ENCODE measurements at places on chromosomes 2 and 18.

- no peak for DNase-seq
Measured at GRCh38 chr2:198852248-198852647, 605.5 kb downstream of the SATB2 start.

- DNase-seq = no peak
Measured at GRCh38 chr2:100793982-100794381, 26.0 kb upstream of the NPAS2 start.

DNA sequence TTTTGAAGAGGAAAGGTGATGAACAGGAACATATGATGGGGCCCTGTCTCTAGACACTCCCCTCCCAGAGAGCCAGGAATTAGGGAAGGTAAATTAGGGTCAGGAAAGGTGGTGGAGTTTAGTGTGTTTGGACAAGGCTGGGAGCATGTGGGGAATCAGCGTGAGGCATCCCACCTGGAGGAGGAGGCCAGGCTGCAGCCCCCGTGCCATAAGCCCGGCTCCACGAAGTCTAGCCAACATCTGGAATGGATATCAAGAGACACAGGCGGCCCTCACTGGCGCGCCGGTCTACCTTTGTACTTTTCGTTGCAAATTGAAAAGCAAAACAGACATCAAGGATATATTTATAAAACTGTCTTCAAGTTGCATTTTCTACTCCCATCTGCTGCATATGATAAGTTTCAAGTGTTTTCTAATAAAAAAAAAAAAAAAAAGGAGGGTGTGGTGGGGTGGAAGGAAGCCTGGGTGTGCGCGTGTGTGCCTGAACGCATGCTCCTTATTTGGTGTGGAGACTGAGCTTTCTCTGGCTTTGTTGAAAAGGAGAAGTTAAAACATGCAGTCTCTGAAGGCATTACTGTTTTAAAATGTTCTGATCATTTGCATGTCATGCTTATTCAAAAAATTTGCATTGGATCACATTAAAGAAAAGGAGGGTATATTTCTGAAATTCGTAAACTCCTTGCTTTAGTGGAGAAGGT, 546.7 kb upstream of the ID2 start:
- no peak for DNase-seq

GRCh38 chr2:15040429-15041084, 408.0 kb downstream of the LRATD1 start:
- DNase-seq = no peak

- no peak for DNase-seq
Measured at GRCh38 chr2:104406261-104406726, 447.6 kb upstream of the POU3F3 start.

DNA sequence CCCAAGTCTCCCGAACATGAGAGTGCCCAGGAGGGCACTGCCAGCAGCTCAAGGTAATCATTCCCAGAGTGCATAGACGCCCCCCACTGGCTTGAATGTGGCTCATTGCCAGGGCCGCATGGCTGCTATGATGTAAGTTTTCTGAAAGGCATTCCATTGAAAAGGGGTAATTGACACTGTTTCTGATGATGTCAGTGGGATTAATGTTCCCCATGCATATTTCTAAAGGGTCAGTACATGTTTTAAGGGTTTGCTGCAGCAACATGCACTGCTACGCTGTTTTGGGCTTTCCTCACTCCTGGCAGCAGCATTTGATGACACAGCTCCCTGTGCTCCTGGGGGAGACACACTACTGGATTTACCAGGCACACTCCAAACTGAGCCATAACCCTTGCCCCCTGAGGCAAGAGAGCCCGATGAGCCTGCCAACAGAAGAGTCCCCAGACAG, 36.7 kb downstream of the KIAA2012 start:
- DNase-seq = no peak

DNA sequence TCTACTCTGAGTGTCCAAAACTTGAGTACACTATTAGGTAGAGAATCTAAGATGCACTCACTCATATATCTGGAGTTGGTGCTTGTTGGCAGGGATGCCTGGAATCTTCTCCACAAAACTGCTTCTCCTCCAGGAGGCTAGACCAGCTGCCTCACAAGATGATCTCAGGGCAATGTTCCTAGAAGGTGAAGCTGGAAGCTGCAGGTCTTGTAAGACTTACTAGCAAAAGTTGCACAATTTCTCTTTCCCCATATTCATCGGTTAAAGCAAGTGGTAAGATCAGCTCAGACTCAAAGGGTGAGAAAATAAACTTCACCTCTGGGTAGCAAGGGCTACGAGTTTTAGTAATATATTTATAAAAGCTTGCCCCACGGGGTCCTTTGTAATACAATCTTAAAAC, 454.4 kb upstream of the ACVR2A start:
- no peak for DNase-seq

DNA sequence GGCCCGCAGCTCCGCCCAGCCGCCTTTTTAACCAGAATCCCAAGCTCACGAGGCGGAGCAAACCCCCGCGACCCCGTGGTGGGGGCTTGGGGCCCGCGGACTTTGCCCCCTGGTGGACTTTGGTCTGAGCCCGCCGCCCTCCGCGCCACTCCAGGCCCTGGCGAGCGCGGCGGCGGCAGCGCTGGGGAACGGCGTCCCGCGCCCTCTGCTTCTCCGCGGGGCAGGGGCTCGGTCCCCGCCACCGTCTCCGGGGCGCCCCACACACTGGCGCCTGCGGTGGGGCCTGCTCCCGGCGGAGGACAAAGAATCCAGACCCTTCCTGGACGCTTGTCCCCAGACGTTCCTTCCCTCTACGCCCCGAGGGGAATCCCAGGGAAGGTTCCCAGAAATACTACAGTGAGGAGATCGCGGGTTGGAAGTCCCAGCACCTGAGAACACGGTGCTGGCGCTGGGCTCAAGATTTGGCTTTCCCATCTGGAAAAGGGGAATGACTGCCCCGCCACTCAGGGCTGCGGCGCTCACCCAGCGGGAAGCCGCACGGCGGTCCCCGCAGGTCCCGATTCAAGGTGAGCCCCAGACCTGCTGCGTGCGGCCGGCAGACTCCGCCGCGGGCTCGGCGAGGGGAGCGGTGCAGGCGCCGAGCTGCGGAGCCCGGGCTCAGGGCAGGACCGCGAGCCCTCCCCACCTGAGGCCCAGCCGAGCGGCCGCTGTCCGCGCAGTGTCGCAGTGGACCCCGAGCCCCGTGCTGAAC, at the start of gene HAAO:
TSS of gene HAAO (minus strand) at position 1 of the 751 bp plus-strand sequence. CDS start 47 bp downstream, outside the sequence.
- DNase-seq = no peak

GRCh38 chr2:53740170-53740569, 27.4 kb upstream of the CHAC2 start:
- DNase-seq = no peak
